Smooth muscle cell of the pulmonary artery (primary cell): ENCODE measurements at places on chromosomes 1 and 21. TPM values are rescaled to one million over a fixed set of nuclear protein-coding genes. Genes with fewer than 3 reads are reported as not detected.

The FCGR1A gene
- total RNA-seq = 0.20 TPM in 1 of 2 replicates, not detected in the other

The ASTN1 gene
- under 0.01 and 0.03 TPM in 2 replicates for total RNA-seq

The KRTAP6-3 gene
- total RNA-seq = not detected in 2 replicates

The SAMD13 gene
- 0.36 and 0.52 TPM in 2 replicates for total RNA-seq

The BMP8B gene
- under 0.01 TPM in 1 of 2 replicates, not detected in the other for total RNA-seq

The ICOSLG gene
- total RNA-seq = 0.17 and 1.5 TPM in 2 replicates

The LIPI gene
- not detected in 2 replicates for total RNA-seq

The ACOT11 gene
- 3.6 and 3.8 TPM in 2 replicates for total RNA-seq

The GBP5 gene
- 0.07 TPM in 1 of 2 replicates, not detected in the other for total RNA-seq

The ARMH1 gene
- 0.91 and 1.3 TPM in 2 replicates for total RNA-seq

The NBPF10 gene
- 2.8 and 4.7 TPM in 2 replicates for total RNA-seq

The MSH4 gene
- total RNA-seq = 0.33 and 0.52 TPM in 2 replicates

The ENAH gene
- total RNA-seq = 107 and 160 TPM in 2 replicates

The TRPM2 gene
- total RNA-seq = under 0.01 TPM in 1 of 2 replicates, not detected in the other
